ENCODE measurements at places on chromosomes 12 and 14.

- H3K27ac ChIP-seq: no peak overlapping the region
- H3K36me3 ChIP-seq: no peaks in the 10 kb centered on the region
- no peak for DNase-seq
- H3K27me3 ChIP-seq: no peaks in the 10 kb centered on the region
- H3K4me3 ChIP-seq: no peak overlapping the region
- H3K4me1 ChIP-seq: no peaks in the 10 kb centered on the region
Measured at GRCh38 chr12:119565404-119565803, 28.2 kb upstream of the TMEM233 start.

DNA sequence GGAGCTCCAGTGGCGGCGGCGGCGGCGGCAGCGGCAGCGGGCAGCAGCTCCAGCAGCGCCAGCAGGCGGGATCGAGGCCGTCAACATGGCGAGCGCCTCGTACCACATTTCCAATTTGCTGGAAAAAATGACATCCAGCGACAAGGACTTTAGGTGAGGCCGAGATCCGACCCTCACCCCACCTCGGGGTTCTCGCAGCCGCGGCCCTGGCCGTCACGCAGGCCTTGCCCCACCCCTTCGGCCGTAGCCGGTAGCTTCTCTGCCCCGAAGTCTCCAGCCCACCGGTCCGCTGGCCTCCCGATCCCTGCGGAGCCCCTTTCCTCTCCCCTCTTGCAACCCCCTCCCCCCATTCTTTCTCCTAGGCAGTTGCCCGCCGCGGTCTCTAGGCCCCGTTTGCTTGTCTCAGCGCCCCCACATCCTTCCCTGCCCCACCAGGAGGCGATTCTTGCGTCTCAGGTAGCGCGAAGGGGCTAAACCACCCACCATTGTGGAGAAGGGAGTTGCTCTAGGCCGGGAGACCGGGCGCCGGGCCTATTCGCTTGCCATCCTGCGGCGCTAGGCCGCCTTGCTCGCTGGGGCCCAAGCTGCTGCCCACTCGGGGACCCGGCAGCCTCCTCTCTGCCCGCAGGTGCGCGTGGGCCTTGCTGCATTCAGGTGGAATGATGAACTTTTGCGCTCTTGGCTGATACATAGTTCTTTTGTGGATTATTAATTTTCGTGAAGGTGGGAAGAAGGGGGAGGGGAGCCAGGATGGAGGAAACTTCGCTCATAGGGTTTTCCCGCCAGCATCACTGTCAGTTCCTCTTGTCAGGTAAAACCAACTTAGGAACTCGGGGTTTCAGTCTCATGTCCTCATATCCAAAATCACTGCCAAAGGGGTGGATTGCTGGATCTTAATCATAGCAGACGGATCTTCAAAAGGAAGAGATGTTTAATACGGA is 745 bp downstream of the CAND1 start:
- no peaks in the 10 kb centered on the region for H3K36me3 ChIP-seq
- DNase-seq: peak; percentile 84
- peak overlapping the region; percentile 91 for H3K27ac ChIP-seq
- no peaks in the 10 kb centered on the region for H3K27me3 ChIP-seq

- no peaks in the 10 kb centered on the region for H3K27me3 ChIP-seq
- peak overlapping the region; percentile 99 for H3K27ac ChIP-seq
- peaks cover 3% of the 10 kb centered on the region for H3K36me3 ChIP-seq
- H3K4me1 ChIP-seq: peaks cover 94% of the 10 kb centered on the region
Measured at GRCh38 chr14:57291692-57292647, 23.2 kb downstream of the AP5M1 start.

GRCh38 chr12:21983095-21983494 is 41.9 kb upstream of the ABCC9 start:
- H3K27ac ChIP-seq: no peak overlapping the region
- H3K4me3 ChIP-seq: no peak overlapping the region
- no peak for DNase-seq

GRCh38 chr14:100025111-100025510 is 40.1 kb upstream of the EVL start:
- H3K4me3 ChIP-seq: no peak overlapping the region
- H3K4me1 ChIP-seq: peaks cover 8% of the 10 kb centered on the region
- DNase-seq: peak; percentile 57
- no peaks in the 10 kb centered on the region for H3K27me3 ChIP-seq

DNA sequence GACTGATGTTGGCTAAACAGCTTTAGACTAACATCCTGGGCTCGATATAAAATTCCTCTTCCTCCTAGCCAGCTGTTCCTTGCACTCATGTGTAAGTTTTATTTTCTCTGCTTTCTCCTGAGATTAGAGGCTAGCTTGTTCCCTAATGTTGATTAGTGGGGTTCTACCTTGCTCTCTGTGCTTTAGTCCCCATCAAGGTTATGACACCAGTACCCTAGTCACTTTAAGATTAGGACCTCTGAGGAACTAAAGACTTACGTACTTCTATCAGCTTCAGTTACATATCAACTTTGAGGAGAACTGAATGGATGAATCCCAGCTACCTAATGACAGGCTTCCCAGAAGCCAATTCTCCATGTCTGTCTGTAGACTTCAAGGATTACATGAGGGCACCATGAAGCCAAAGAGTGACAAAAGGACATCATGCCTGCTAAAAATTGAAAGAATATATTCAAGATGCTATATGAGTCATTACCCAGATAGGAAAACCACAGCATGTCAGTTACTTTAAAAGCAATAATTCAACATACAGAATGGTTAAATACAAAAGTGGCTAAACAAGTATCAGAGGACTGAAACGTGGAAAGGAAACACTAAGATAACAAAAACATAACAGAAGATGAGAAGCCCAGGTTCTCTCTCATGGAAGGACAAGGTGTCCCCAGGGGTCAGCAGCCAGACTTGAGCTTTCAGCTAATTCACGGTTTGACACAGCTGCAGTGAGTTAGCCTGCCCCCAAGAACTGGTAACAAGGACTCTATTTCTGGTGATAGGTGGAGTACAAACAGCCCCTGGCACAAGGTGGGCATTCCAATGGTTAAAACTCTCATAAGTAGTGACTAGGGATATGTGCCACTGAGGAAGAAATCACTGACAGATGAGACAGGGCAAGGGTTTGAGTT is 20.4 kb downstream of the ADAM20 start:
- DNase-seq: no peak
- H3K4me3 ChIP-seq: no peak overlapping the region
- no peak overlapping the region for H3K27ac ChIP-seq

All from neural progenitor cell (in vitro differentiated cells).